ENCODE measurements at places on chromosomes 11 and 22.
A peak's percentile ranks its signal among the peaks of the same experiment; 100 is the strongest.

GRCh38 chr22:38398609-38399461 lies 56.2 kb downstream of the KCNJ4 start:
- DNase-seq, result peak; percentile 39

DNA sequence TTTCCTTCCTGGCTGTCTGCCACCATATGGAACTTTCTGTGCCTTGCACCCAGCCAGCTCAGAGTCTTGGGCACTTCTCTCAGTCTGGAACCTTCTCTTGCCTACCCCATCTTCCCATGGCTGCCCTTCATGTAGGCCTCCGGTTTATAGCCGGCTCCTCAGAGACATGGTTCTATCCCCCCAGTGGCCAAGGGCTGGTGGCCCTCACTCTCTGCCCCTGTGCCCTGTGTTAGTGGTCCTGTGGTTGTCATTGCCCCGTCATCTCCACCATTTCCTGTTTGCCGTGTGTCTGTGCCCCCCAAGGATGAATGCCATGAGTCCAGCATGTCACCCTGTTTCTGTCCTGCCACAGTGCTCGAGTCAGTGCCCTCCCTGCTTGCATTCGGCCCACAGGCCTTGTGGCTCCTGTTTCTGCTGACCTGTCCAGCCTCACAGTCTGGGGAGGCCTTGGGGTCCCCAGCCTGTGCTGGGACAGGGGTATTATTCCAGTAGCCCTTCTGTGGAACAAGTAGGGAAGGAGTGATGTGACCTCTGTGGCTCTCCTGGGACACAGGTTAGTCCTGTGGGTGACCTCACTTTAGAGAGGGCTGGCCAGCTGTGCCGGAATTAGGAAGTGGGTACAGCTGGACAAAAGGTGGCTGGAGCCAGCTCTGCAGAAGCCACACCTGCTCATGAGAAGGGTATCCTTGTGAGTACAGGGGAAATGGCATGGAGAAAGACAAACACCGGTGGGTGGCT lies 30.7 kb downstream of the ST3GAL4 start:
- no peak for DNase-seq

- no peak for DNase-seq
Observed at GRCh38 chr11:955154-956063, 29.7 kb downstream of the AP2A2 start.

- peak; percentile 50 for DNase-seq
Observed at GRCh38 chr22:25488244-25489020, 76.0 kb upstream of the GRK3 start.

GRCh38 chr11:72303179-72303578 lies 59.2 kb upstream of the PHOX2A start:
- no peak for DNase-seq
